Anterior cingulate cortex (tissue), 58 donors: ENCODE measurements at places on chromosomes 16 and 17.

DNA sequence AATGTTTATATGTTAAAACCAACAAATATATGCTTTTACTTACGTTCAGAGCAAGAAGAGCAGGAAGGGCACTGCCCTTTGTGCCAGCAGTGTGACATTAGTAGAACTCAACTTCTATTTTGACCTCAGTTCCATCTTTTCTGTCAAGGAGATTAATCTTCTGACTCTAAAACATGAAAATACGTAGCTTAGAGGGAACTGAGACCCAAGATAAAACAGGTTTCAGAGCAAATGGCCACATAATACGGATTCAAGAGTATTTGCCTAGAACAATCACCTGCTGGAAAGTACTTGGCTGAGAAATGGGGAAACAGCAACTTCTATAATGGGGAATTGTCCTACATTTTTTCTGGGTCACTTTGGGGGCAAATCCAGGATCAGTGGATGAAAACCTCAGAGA is 22.2 kb downstream of the MYL4 start:
- DNase-seq: no peak

- no peak for DNase-seq
Measured at GRCh38 chr16:66924527-66925321, 611 bp downstream of the RRAD start.

DNA sequence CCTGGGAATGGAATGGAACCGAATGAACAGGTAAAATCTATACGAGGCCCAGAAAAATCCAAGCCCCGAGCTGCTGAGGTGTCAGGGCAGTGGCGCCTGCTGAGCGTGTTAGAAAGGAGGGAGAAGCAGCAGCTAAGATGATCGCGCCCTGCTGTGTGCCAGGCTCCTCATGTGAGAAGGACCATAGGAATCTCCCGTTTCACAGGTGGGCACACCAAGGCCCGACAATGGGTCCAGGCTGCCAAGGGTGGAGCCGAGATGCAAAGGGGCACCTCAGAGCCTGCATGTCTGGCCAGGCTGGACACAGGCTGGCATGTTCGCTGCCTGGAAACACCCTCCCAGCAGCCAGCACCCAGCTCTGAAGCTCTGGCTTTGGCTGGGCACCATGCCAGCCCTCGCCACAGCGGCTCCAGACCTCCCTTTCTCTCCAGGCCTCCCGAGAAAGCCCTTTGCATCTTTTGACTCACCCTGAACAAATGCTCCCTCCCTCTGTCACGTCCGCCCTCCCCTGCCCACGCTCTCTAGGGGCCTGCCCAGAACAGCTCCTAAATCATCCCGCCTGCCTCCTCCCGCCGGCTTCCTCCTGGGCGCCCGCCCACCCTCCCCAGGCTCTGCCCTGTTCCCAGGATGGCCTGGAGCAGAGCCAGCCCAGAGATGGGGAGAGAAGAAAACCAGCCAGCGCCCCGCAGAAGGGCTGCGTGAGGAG is 217.8 kb upstream of the GSE1 start:
- DNase-seq: peak; percentile 57

GRCh38 chr17:80738987-80739730 is 194.5 kb downstream of the RPTOR start:
- no peak for DNase-seq

DNA sequence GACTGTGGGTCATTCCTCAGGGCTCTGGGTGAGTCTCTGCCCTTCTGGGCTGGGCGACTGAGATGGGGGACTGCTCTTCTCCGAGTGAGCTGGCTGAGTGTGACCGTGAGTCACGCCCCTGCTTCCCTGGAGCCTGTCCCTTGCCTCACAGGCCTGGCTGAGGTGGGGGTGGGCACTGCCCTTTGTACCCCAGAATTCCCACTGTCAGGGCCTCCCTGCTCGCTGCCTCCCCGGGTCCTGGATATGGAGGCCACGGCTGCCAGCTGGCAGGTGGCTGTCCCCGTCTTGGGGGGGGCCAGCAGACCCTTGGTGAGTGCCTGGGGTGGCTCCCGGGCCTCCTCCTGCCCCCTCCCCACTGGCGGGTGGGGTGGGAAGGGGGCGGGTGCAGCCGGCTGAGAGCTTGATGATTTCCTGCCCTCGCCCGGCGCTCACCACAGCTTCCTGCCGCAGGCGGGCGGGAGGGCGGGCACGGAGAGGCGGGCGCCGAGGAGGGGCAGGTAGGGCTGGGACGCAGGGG is at the start of gene LAT:
Gene LAT (plus strand): TSS at position 434 of the 517 bp plus-strand sequence. CDS start 366 bp downstream, outside the sequence.
- DNase-seq: no peak

DNA sequence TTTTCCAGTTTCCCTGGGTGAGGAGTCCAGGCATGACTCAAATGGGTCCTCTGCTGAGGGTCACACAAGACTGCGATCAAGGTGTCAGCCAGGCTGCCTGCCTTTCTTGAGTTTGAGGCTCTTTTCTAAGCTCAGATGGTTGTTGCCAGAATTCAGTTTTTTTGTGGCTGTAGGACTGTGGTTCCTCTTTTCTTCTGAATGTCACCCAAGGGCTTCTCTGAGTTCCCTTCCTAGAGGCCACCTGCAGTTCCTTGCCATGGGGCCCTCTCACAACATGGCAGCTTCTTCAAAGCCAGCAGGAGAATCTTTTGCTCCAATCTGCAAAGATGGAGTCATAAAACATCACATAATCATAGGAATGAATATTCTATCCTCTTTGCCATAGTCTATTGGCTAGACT is 17.5 kb downstream of the LIMD2 start:
- no peak for DNase-seq

DNA sequence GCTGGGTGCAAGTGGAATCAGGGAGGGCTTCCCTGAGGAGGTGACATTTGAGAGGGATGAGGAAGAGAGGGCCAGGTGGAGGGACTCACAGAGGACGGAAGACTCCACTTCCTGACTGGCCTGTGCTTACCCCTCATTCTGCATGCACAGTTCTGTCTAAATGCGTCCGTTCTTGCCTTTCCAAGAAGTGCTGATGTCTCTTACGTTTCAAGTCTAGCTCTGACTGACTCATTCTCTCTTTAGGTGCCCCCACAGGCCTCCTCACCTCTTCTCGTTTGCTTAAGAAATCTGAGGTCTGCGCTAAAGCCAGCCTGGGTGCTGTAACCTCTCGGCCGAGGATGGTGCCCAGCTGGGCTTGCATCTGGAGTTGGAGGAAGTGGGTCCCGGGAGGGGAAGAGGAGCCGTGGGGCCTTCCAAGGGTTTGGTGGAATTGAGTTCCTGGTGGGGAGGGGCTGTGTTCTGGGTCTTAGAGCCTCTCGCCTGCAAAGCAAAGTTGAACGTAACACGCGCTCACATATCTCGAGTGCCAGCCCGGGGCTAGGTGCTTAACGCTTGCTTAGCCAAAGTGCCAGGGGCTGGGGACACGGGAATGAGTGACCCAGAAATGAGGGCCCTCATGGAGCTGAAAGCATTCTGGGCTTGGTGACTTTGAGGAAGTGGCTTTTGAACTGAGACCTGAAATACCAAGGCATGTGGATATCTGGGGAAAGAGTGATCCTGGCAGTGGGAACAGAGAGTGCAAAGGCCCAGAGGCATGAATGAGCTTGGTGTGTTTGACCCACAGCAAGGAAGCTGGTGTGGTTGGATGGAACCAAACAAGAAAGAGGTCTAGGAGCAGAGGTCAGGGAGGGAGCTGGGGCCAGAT is 4.8 kb downstream of the IL4R start:
- DNase-seq: no peak

- no peak for DNase-seq
Measured at GRCh38 chr17:42853004-42853403, 2.0 kb downstream of the AOC3 start.

- DNase-seq: no peak
Measured at GRCh38 chr16:68090533-68090932, 5.4 kb downstream of the NFATC3 start.

DNA sequence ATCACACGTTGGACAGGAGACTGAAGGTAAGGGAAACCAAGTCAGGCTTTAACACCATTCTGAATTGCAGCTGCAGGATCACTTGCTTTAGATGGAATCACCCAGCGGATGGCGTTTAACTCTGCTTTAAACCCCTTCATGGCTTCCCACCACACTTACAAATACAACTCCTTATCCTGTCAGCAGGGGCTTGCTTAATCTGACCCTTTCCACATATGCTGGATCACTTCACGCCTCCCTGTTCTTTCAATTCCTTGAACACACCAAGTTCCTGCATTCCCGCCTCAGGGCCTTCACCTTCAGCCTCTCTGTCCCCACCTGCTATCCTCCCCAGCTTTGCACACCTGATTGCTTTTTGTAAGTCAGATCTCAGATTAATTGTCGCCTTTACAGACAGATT is 442.2 kb downstream of the MAF start:
- no peak for DNase-seq

DNA sequence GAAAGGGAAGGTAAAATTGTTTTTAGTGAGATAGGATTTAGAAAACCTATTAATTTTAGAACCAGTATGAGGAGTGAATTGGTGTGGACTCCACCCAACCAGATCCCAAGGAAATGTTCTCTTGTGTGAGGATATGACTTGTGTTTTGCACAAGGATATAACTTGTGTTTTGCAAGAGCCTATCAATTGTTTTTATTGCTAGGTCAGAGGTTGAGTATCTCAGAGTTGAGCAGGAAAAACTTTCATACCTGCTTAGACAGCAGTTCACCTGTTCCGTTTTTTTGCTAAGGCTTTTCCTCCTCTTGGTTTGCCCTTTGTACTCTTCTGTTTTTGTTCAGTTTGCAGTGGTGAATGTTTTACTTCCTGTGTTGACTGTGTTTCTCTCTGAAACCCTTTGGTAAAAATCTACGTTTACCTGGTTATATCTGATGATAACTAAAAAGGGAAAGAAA is 5.1 kb downstream of the NBR1 start:
- no peak for DNase-seq

GRCh38 chr16:49630783-49631182 is 225.1 kb downstream of the ZNF423 start:
- no peak for DNase-seq

GRCh38 chr16:85373741-85374570 is 239.2 kb upstream of the GSE1 start:
- no peak for DNase-seq

GRCh38 chr17:69523244-69523861 is 108.9 kb downstream of the MAP2K6 start:
- peak; percentile 5 for DNase-seq

GRCh38 chr17:66727634-66728570 is 107.0 kb upstream of the CACNG5 start:
- DNase-seq: peak; percentile 39

DNA sequence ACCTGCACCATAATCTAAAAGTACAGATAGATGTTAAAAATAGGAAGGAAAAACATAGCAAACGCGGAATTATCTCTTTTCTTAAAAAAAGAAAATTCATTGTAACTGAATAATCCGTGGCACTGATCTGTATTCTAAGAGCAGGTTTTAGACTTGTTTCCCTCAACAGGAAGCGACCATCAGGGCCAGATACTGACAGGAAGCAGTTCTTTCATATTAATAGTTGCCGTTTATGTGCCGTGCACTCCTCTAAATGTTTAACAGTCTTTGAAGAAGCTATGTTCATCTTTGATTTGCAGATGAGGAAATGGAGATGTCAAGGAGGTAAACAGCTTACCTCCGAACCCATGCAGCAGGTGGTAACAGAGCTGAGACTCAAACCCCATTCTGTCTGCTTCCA is 23.6 kb downstream of the DYNLRB2 start:
- DNase-seq: no peak

- no peak for DNase-seq
Measured at GRCh38 chr17:17511881-17512858, 16.0 kb upstream of the RASD1 start.

DNA sequence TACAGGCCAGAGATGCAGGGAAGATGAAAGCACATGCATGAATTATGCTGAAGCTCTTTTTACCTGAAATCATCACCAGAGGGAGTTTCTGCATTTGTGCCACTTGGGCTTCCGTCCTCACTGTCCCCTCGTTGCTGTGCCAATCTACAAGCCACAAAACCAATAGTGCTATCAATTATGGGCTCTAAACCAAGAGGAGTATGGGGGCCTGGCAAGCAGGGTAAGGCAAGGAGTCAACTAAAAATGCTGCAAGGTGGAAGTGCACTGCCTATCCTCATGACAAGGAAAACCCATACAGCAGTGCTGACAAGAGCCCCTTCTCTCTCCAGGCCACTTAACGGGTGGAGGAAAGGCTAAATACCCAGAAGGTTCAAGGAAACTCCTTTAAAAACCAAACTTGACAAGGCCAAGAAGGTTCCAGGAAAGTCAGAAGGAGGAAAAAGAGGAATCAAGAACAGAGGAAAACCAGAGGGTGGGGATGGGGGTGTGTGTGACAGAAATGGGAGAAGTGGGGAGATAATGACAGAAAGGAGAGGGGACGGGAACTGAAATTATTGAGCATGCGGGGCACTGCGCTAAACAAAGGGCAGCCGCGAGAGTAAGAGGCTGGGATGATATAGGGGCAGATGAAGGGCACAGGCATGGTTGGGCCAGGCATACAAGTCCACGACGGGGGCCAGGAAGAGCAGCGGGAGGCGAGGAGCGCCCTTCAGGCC is 674 bp downstream of the C17orf75 start:
- peak; percentile 52 for DNase-seq

DNA sequence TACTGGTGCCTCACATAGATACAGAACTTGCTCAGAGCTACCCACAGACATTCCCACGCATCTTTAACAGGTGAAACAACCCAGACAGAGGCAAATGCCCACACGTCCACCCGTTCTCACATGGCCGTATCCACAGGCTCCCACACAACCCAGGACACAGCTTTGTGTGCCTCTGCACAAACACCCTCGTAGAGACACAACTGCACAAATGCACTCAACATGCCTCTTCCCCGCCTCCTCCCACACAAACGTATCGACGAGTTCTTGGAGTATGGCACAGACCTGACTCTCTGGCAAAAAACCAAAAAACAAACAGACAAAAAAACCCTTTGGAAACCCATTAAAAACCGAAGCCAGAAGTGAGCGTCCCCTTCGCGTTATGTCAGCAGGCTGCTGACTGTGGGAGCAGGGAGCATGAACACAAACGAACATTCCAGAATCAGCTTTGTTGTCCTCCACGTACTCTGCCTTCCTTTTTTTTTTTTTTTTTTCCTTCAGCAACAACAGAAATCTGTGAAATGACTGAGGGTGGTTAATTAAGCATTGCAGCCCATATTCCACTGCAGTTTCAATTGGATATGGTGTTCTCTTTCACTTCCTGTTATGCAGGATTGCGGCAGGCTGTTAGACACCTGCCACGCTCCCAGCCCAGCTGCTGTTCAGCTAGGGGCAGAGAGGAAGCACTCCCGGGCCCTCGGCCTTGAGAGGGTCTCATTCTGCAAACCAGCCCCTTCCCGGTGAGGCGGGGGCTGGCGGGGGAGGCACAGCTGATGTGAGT is 313.7 kb downstream of the MAF start:
- DNase-seq: peak; percentile 18

- no peak for DNase-seq
Measured at GRCh38 chr17:77727037-77727615, 231.4 kb upstream of the TNRC6C start.

DNA sequence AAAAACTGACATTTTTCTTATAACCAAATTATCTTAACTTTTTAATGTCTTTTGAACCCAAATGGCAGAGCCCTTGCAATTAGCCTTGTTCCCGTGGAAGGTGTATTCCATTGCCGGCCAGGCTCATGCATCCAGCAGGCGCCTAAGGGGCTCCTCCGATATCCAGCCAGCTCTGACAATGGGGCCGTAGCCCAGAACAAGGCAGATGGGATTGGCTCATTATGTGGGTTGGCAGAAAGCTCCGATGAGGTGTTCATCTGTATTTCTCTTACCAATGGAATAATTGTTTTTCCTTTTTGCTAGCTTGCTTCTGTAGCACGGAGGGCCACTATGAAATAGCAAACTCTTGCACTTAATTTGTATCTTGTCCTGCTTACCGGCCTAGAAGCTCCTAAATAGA is 208.2 kb upstream of the CHMP6 start:
- no peak for DNase-seq
